AG04449 (cell line): ENCODE measurements at places on chromosomes 12 and 14.

GRCh38 chr12:93729934-93730333, 52.8 kb downstream of the CRADD start:
- DNase-seq: no peak

DNA sequence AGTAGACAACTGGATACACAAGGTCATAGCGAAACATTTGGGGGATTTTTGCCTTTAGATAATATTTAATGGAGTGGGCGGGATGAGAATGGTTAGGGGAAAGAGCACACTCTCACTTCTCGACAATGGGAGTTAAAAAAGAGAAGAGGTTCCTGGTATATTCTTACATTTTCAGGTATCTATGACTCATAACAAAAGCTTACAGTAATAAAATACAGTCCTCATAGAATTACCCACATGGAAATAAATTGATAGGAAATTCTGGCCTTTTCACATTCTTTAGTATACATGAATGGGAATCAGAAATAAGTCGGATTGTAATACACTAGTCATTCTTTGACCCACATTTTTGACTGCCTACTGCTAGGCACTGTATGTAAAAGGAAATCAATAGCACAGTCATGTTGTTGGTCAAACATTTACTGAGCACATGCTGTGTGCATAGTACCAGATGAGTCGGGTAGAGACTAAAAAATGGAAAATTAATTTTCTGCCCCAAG, 8.2 kb upstream of the CRADD start:
- no peak for DNase-seq

GRCh38 chr12:42704340-42704739, 114.8 kb upstream of the PRICKLE1 start:
- DNase-seq: no peak

GRCh38 chr12:53975479-53976152, 862 bp upstream of the HOTAIR start:
- DNase-seq: no peak

DNA sequence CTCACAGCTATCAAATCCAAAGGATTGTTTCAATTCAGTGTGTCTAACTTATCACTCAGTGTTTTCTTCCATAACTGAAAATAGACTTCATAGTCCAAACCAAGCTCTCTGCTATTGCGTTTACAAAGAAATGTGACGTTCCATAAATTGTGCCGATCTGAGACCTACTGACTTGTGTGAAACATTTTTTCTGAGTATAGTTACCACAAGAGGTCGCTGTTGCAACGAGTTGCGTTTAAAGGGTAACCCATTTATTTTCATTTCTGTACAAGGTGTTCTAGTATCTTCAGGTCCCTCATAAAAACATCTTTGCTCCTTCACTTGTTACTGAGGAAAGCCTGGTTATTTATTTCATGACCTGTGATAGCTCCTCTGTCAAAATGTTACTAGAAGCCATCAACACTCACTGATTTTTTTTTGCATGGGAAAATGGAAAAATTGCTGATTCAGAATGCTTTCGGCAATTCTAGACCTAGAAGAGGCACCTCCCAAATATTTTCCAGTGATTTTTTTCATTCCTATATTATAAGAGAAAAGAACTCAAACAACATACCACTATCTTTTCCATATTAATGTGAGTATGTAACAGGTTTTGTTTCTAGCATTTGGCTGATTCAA, 60.9 kb upstream of the OR4E1 start:
- no peak for DNase-seq

DNA sequence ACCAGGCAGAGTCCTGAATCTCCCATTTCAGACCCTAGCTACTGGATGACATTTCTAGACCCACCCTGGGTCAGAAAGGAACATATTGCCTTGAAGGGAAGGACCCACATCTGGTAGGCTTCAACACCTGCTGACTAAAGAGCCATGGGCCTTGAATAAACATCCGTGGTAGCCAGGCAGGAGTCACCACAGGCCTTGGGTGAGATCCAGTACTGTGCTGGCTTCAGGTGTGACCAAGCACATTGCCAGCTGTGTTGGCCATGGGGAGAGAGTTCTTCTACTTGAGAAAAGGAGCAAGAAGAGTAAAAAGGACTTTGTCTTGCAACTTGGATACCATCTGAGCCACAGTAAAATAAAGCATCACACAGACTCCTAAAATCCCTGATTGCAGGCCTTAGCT, 332.6 kb downstream of the SLC16A7 start:
- DNase-seq: no peak
